ENCODE measurements at places on chromosomes 4 and X.

- DNase-seq, result no peak
- peaks cover 12% of the 10 kb centered on the region for H3K4me1 ChIP-seq
Measured at GRCh38 chr4:54942721-54943120, 182.7 kb downstream of the KDR start.

- H3K4me1 ChIP-seq, result peaks cover 1% of the 10 kb centered on the region
- no peak for DNase-seq
- H3K4me3 ChIP-seq, result no peak overlapping the region
Measured at GRCh38 chrX:129717892-129718291, 20.9 kb upstream of the XPNPEP2 start.

DNA sequence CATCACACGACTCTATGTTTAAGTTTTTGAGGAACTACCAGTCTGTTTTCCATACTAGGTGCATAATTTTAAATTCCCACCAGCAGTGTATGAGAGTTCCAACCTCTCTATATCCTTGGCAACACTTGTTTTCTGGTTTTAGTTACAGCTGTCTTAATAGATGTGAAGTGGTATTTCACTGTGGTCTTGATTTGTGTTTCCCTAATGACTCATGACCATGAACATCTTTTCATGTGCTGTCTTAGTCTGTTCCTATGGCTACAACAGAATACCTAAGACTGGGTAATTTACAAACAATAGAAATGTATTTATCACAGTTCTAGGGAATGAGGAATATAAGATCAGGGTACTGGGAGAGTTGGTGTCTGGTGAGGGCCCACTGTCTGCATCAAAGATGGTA is 51.5 kb upstream of the GPR78 start:
- H3K36me3 ChIP-seq, result no peaks in the 10 kb centered on the region
- H3K4me1 ChIP-seq, result peaks cover 15% of the 10 kb centered on the region
- DNase-seq, result no peak
- H3K27me3 ChIP-seq, result no peaks in the 10 kb centered on the region

DNA sequence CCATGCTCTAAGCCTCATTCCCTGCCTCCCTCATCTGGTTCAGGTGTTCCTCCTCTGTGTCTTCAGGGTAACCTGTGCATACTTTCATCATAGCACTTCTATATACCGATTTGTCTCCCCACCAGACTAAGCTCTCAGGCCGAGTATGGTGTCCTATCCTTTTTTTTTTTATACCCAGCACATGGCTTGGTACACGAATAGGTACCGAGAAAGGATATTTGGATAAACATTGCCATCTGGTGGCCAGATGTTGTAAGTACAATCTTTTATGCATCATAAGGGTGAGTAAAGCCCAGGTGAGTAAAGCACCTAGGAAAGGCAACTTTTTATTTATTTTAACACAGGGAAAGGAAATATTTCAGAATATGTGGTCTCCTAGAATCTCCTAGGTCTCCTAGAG is 68.4 kb downstream of the MID2 start:
- no peak for DNase-seq
- H3K4me3 ChIP-seq, result no peak overlapping the region
- H3K27me3 ChIP-seq, result no peaks in the 10 kb centered on the region
- H3K36me3 ChIP-seq, result peaks cover 12% of the 10 kb centered on the region

DNA sequence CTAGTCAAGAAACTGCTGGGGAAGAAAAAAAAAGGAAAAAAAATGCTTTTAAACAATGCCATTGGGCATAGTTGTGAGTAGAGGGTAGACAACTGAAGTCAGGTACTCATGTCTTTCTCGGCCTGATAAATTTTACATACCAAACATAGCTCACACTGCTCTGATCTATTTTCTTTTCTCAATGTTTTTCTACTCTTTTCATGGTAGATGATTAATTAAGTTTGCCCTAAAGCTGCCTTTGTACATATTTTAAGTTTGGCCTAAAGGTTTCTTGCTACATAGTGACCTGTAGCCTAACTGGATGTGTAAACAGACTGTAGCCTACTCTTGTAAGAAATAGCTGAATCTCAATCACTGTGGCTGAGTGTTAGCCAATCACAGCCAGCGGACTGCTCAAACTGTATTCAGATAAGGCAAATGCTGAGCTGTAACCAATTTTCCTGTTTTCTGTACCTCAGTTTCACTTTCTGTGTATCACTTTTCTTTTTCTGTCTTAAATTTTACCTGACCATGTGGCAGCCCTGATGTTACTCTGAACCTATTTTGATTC is 121.0 kb downstream of the PCDH10 start:
- no peak overlapping the region for H3K4me3 ChIP-seq
- H3K27ac ChIP-seq, result peak overlapping the region; percentile 73
- H3K27me3 ChIP-seq, result no peaks in the 10 kb centered on the region
- no peak for DNase-seq
- H3K36me3 ChIP-seq, result no peaks in the 10 kb centered on the region

DNA sequence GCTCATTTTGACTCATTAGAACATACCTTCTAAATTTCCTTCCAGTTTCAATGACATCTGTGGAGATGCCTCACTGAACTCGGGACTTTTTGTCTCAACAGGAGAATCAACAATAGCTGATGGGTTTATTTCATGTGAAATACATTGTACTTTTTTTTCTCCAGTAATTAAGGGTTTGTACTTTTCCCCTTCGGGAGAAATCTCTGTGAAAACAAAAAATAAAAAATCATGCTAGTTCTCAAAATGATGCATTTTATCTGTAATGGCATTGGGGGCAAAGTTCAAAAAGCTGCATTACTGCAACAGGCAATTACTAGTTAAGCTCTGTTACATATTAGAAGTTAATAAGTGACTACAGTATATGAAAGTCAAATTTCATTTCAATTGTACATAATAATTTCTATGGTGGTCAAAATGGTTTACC is 167.3 kb upstream of the SH3RF1 start:
- H3K27ac ChIP-seq, result no peak overlapping the region
- no peaks in the 10 kb centered on the region for H3K27me3 ChIP-seq
- peaks cover 5% of the 10 kb centered on the region for H3K36me3 ChIP-seq
- no peak overlapping the region for H3K4me3 ChIP-seq

Data from progenitor cell of endocrine pancreas (in vitro differentiated cells).